Fibroblast of the aortic adventitia (primary cell): ENCODE measurements at places on chromosomes 6 and 20. TPM values are rescaled to one million over a fixed set of nuclear protein-coding genes. Genes with fewer than 3 reads are reported as not detected.
A peak's percentile ranks its signal among the peaks of the same experiment; 100 is the strongest.

DNA sequence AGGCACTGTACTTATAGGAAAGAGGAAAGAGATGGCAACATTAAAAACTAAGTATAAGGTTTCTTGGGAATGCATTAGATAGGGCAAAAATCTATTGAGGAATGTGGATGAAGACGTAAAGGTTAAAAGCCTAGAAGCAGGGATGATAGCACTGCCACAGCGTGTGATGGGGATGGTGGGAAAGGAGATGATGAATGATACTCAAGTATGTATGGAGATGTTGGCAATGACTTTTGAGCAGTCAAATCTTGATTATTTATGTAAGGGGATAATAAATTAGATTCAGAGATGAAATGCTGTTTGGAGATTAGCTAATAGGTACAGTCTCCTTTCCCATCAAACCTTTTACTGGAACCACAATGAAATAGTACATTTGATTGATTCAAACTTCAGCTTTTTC is 432.8 kb downstream of the GRIK2 start:
- peak; percentile 47 for DNase-seq

GRCh38 chr20:52923123-52923937 is 48.8 kb upstream of the TSHZ2 start:
- DNase-seq: peak; percentile 79

DNA sequence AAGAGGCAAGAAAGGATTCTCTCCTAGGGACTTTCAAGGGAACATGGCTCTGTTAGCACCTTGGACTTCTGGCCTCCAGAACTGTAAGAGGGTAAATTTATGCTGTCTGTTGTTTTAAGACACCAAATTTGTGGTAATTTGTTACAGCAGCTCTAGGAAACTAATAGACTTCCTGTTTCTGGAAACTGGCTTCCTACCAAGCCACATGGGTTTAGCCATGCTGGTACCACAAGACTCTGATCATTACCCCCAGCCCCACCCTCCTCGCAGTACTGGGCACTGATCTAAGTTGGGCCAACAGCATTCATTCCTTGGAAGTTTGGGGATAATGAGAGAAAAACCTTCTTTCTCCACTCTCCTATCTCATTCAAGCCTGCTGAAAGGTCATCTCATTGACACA is 109.5 kb upstream of the SMLR1 start:
- DNase-seq: no peak

- DNase-seq: no peak
Observed at GRCh38 chr20:41261790-41262717, 55.5 kb downstream of the ZHX3 start.

DNA sequence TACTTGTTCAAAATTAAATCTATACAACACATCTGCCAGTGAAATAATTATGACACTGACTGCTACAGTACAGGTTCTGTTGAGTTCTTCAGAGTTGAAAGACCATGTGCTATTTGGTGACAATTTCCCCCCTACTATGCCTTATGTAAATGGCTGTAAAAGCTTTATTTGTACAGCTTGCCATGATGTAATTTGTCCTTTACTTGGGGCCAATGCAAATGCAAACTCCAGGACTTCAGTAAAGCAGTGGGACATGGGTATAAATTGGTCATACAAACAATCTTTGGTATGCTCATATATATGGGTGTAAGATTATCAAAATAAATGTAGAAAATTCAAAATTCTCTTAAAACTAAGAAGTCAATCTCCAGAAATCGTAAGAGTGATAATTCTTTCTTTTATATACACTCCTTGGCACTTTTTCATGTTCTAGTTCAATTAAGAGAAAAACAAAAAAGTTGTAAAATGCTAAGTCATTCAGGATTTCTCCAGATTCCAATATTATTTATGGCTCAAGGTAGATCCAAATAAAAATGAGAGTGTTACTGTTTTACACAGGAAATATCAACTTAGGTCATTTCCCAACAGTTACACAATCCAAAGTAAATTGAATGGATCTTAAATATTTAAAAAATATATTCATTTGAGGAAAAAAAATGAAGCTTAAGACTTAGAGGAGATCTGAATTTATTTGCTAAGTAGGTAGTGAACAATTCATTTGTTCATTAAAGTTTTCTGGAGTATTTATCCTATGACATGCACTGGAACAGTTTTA is 1310.5 kb upstream of the CITED2 start:
- DNase-seq: peak; percentile 22

- DNase-seq: no peak
Observed at GRCh38 chr6:87846434-87846833, 144.4 kb upstream of the AKIRIN2 start.

- DNase-seq: no peak
Observed at GRCh38 chr6:11412616-11413015, 124.9 kb upstream of the TMEM170B start.

- no peak for DNase-seq
Observed at GRCh38 chr6:45830441-45831139, 185.1 kb downstream of the CLIC5 start.

GRCh38 chr20:57262784-57263609 is 3.4 kb downstream of the BMP7 start:
- DNase-seq: no peak

GRCh38 chr20:56624786-56625681 is 4.1 kb upstream of the TFAP2C start:
- DNase-seq: no peak

- DNase-seq: peak; percentile 22
Observed at GRCh38 chr20:51043811-51044210, 20.9 kb upstream of the KCNG1 start.

GRCh38 chr20:45114465-45115385 is at the start of gene WFDC5:
WFDC5 (minus strand) TSS chr20:45115174; CDS start chr20:45115083, 91 bp downstream.
- DNase-seq: no peak

DNA sequence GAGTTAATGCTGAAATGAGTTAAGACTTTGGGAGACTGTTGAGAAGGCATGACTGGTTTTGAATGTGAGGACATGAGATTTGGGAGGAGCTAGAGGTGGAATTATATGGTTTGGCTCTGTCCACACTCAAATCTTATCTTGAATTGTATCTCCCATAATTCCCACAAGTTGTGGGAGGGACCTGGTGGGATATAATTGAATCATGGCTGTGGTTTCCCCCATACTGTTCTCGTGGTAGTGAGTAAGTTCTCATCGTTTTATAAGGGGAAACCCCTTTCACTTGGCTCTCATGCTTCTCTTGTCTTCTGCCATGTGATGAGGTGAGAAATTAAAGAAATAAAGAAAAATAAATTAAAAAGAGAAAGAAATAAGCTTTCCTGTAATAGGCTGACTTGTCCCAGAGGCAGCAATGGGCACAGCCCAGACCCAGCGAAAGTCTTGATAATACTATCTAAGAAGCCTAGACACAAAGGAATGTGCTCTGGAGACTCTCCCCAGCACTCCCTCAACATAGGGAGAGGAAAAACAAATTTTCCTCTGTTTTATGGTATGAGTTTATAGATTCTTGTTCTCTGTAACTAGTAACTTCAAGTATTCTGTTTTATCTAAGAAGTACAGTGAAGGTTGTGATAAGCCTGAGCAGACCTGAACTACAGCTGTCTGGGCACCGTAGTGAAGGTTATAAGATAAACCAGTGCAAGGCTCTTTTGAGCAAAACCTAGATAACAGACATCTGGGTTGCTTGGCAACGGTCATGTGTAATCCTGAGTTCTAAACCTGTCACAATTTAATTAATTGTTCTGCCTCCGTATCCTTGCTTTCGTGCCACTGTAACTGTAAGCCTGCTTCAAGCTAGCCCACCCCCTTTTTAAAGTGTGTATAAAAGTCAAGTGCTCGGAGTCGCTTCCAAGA is 88.9 kb upstream of the ECI2 start:
- peak; percentile 76 for DNase-seq

GRCh38 chr6:160487116-160487515 is 138.9 kb downstream of the SLC22A3 start:
- DNase-seq: no peak

DNA sequence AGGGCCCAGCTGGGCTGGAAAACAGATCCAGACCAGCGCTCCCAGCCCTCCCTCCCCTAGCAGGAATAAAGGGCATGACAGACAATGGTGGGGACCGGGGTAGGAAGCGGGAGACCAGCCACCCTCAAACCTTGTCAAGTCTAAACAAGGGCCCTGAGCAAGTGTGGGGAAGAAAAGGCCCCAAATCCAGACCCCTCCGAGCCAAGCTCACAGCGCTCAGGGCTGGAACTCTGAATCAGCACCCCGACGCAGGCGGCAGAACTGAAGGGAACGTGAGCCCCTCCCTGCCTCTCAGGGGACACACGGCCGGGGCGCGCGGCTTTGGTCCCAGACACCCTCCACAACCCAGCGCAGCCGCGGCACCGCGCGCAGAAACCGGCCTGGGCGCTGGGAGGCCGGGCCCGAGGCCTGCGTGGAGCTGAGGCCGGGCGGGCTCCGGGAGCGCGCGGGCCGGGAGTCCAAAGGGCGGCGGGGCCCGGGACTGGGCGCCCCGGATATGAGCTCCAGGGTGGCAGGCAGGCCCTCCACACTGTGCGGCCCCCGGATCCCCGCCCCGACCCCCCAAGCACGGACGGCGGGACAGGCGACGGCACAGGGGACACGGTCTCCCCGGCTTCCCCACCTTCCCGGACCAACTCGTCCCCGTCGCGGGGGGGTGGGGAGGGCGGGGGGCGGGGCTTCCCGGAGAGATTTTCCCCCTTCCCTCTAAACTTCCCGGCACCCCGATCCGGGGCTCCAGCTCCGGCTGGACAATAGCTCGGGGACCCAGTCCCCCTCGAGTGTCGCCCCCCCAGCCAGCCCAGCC is 641 bp downstream of the TEAD3 start:
- peak; percentile 27 for DNase-seq

DNA sequence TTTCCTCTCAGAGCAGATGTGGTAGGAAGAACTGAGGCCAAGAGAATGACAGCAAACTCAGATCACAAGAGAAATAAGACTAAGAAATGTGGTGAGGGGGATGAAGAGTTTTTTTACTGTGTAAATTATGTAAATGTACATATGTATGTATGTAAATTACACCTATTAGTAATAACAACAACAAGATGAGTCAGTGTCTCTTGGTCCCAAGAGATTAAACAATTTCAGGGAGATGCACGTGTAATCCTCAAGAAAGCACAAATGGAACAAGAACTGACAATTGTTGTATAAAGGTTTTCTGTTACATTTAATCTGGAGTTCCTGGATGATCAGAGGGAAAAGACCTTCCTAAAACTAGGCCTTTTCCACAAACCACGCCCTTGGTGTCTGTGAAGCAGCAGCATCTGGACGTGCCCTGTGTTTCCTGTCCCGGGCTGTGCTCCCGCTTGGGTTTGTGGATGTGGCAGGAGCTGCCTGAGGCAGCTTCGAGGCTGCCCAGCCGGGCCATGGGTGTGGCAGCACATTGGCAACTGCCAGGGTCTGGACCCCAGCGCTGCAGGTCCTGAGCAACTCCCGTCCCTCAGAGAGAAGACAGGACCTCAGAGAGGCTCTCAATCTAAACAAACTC is 994 bp downstream of the CLDN20 start:
- DNase-seq: peak; percentile 13

DNA sequence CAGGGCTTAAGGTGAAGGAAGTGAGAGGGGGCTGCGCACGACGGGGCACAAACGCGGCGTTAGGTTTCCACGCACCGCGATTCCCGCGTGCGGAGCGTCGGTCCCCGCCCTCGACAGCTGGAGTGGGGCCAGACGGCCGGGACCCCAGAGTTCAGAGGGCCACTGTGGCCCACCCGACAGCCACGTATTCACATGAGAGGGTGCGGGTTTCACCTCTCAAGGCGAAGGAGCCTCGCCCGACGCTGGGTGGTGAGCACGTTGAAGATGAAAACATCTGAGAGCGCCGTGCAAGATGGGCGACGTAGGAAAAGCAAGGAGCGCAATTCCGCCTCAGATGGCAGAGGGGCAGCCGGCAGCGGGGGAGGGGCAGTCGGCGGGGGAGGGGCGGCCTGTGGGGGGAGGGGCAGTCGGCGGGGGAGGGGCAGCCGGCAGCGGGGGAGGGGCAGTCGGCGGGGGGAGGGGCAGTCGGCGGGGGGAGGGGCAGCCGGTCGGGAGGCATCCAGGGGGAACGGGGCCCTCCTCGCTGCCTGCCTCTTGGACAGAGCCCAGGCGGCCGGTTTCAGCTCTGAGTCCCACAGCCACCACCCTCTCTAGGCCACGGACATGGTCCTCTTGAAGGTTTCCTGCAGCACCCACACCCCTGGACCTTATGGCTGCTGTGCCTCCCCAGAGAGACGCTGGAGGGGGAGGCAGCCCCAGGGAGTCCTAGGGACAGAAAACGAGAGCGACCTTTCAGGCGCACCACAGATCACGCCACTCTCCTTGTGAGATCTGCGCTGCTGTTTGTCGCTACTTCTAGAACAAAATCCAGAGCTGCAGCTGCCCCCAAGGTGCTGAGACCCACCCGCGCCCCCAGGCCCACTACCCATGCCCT is 113.7 kb downstream of the DLL1 start:
- DNase-seq: no peak

GRCh38 chr6:30829033-30829432 is 55.3 kb upstream of the DDR1 start:
- no peak for DNase-seq

DNA sequence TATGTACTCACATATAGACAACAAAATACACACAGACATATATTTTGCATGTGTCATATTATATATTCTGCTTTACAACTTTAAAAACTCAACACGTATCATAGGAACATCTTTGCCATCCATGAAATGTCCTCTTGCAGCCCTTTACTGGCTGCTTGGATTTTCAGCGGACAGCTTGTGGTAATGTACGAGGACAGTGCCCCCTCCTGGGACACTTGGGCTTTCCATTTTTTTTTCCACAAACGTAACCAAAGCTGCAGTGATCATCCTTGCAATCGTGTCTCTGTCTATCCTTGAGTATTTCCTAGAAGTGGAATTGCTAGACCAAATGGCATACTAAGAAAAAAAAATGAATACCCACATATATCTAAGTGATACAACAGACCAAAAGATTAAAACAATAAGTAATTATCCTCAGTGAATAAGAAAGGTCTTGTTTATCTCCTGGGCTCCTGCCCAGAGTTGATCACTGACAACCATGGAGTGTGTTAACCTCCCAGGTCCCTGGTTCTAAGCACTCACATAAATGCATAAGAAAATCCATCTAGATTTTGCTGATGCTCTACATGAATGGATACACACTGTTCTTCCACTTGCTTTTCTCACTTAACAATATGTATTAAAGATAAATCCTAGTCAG is 18.1 kb downstream of the BPI start:
- DNase-seq: peak; percentile 83

- peak; percentile 8 for DNase-seq
Observed at GRCh38 chr20:43331906-43332305, 125.8 kb upstream of the SRSF6 start.

ID4 gene
- 11.4 and 18.0 TPM in 2 replicates for total RNA-seq

TMEM217 gene
- total RNA-seq: 0.09 TPM in 1 of 2 replicates, not detected in the other

SIRPA gene
- total RNA-seq: 12.2 and 18.3 TPM in 2 replicates

MCCD1 gene
- total RNA-seq: not detected in 2 replicates

TRIM10 gene
- total RNA-seq: not detected in 2 replicates

ZFP57 gene
- total RNA-seq: 0.49 TPM in 1 of 2 replicates, not detected in the other

PM20D2 gene
- 2.6 and 5.2 TPM in 2 replicates for total RNA-seq

TFAP2D gene
- total RNA-seq: 5.1 TPM in 1 of 2 replicates, not detected in the other
